ENCODE measurements at places on chromosomes 3 and 15. TPM values are rescaled to one million over a fixed set of nuclear protein-coding genes. Genes with fewer than 3 reads are reported as not detected.

TRPM1 gene
- total RNA-seq: not detected

CLEC3B gene
- total RNA-seq: 26.0 TPM

PRR20G gene
- not detected for total RNA-seq

RHOV gene
- total RNA-seq: 10.8 TPM

SAMD7 gene
- total RNA-seq: not detected

ATP13A5 gene
- total RNA-seq: under 0.01 TPM

LEO1 gene
- total RNA-seq: 42.1 TPM

NECTIN3 gene
- 159 TPM for total RNA-seq

HGD gene
- total RNA-seq: 1.1 TPM

KBTBD12 gene
- total RNA-seq: 3.4 TPM

DUOX2 gene
- total RNA-seq: not detected

THPO gene
- total RNA-seq: not detected

LSMEM2 gene
- total RNA-seq: 0.47 TPM

AHSG gene
- total RNA-seq: 0.47 TPM

QTRT2 gene
- total RNA-seq: 22.0 TPM

CCDC39 gene
- total RNA-seq: 0.62 TPM

ASB14 gene
- not detected for total RNA-seq

PLCB2 gene
- total RNA-seq: 3.3 TPM

SST gene
- 5.6 TPM for total RNA-seq

ZNF80 gene
- total RNA-seq: not detected

CFAP20DC gene
- 4.4 TPM for total RNA-seq

CACNA2D2 gene
- total RNA-seq: 2.2 TPM

CCR9 gene
- 0.16 TPM for total RNA-seq

GOLGA6L7 gene
- total RNA-seq: not detected

Measured in occipital lobe (tissue), 3 donors.